ENCODE measurements at places on chromosomes 2 and 18.

DNA sequence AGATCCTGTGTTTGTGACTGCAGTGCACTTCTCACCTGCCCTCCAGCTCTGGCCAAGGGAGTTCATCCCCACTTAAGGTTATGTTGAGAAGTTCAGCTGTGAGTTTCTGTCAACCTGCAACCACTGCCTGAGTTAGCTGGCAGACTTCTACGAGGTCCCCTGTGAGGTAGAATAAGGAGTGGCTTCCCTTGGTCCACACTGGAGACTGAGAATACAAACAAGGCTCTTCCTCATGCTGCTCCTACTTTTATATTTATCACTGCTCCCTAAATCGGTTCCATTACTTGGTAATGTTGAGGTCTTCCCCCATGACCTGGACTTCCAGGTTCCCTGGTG, 353.2 kb upstream of the CWC22 start:
- no peak for DNase-seq

GRCh38 chr2:1538663-1539062, 125.4 kb downstream of the TPO start:
- no peak for DNase-seq

DNA sequence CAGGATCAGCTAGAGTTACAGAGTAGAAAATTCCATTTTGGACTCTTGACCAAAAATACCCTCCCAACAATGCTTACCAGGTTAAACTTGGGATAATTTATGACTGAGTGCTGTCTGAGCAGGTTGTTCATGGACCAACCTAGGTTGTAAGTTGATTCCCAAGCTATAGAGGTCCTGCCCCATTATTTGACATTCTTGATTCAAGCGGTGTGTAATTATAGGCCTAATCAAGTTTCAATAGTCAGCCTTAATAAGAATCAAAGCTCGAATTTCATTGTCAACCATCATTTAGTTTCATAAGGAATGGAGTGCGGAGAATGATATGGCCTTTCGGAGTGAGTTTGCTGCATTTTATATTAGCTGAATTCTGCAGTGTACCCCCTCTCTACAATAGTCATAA, 152.8 kb upstream of the FIGN start:
- DNase-seq: no peak

DNA sequence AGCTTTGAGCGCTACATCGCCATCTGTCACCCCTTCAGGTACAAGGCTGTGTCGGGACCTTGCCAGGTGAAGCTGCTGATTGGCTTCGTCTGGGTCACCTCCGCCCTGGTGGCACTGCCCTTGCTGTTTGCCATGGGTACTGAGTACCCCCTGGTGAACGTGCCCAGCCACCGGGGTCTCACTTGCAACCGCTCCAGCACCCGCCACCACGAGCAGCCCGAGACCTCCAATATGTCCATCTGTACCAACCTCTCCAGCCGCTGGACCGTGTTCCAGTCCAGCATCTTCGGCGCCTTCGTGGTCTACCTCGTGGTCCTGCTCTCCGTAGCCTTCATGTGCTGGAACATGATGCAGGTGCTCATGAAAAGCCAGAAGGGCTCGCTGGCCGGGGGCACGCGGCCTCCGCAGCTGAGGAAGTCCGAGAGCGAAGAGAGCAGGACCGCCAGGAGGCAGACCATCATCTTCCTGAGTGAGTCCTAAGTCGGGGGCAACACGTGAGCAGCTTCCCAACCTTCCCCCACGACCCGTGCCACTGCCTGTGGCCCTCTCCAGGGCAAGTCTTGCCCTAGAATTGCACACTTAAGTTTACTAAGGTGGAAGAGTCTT, 928 bp downstream of the GPR39 start:
- DNase-seq: no peak
